ENCODE measurements at places on chromosomes 12 and 14. TPM values are rescaled to one million over a fixed set of nuclear protein-coding genes. Genes with fewer than 3 reads are reported as not detected.
A peak's percentile ranks its signal among the peaks of the same experiment; 100 is the strongest.

- no peaks in the 10 kb centered on the region for H3K27me3 ChIP-seq
- no peaks in the 10 kb centered on the region for H3K4me1 ChIP-seq
- no peak overlapping the region for H3K4me3 ChIP-seq
- no peak overlapping the region for H3K27ac ChIP-seq
- H3K36me3 ChIP-seq = no peaks in the 10 kb centered on the region
- DNase-seq = no peak
These were observed 190.5 kb downstream of the CACNA1C start for GRCh38 chr12:2243275-2243674.

DNA sequence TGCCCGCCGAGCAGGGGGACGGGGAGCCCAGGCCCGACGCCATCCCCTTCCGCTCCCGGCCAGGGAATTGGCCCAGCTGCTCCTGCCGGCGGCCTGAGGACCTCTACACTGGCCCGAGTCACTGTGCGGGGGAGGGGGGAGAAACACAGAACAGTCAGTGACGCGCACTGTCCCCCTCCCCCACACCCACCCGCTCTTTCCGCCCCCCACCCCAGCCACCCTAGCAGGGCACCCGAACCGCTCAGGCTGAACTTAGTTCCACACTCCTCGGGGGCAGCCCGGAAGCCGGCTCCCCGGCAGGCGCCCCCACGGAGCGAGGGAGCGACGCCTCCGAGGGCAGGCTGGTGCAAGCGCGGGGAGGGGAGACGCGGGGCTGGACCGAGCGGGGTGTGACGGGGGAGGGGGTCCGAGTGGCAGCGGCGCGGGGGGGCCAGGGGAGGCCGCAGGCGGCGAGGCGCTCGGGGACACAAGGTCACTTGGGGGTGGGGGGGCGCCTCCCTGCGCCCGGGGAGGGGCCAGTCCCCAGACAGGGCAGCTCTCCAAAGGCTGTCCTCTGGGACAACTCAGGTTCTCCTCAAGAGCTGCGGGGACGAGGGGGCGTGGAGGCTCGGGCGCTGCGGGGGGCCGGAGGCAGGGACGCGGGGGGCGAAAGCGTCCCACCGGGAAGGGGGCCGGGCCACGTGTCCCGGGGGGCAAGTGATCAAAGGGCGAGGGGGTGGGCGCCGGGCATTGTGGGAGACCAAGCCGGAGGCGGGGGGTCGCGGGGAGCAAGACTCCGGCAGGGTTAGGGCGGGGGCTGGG lies 648 bp downstream of the CHD4 start:
- peak; percentile 86 for DNase-seq
- H3K27ac ChIP-seq = peak overlapping the region; percentile 99
- H3K4me3 ChIP-seq = peak overlapping the region; percentile 96

GRCh38 chr12:132238884-132239283 lies 90.5 kb downstream of the GALNT9 start:
- H3K36me3 ChIP-seq = no peaks in the 10 kb centered on the region
- H3K4me1 ChIP-seq = no peaks in the 10 kb centered on the region
- H3K4me3 ChIP-seq = no peak overlapping the region
- H3K27ac ChIP-seq = no peak overlapping the region

GRCh38 chr14:100292776-100293461 lies 13.3 kb downstream of the SLC25A29 start:
- H3K4me1 ChIP-seq = peaks cover 36% of the 10 kb centered on the region
- peak overlapping the region; percentile 73 for H3K27ac ChIP-seq
- H3K27me3 ChIP-seq = no peaks in the 10 kb centered on the region
- H3K4me3 ChIP-seq = no peak overlapping the region
- DNase-seq = peak; percentile 26

GRCh38 chr12:93706824-93707223 lies 29.6 kb downstream of the CRADD start:
- H3K4me3 ChIP-seq = no peak overlapping the region
- H3K4me1 ChIP-seq = no peaks in the 10 kb centered on the region
- H3K27me3 ChIP-seq = no peaks in the 10 kb centered on the region

DNA sequence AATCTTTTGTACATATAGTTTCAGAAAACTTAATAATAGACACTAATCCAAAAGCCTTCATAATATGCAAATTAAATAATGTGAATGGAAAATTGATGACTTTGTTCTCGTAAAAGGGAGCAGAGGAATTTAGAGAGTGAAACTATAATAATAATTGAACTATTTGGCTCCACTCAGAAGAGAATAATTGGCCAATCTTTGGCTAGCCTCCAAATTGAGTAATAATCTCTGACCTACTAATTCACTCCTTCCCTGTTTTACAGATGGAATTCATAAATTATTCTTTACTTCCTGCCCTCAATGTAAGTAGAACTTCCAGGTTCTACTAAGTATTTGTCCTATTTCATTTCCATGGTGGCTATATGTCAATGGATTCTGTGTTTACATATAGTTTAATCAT lies 15.8 kb downstream of the TRIM9 start:
- no peaks in the 10 kb centered on the region for H3K27me3 ChIP-seq
- DNase-seq = no peak
- H3K36me3 ChIP-seq = no peaks in the 10 kb centered on the region
- peak overlapping the region; percentile 1 for H3K27ac ChIP-seq

GRCh38 chr12:15613981-15614380 lies 175.2 kb downstream of the EPS8 start:
- DNase-seq = no peak
- H3K27me3 ChIP-seq = no peaks in the 10 kb centered on the region
- no peak overlapping the region for H3K27ac ChIP-seq
- H3K4me1 ChIP-seq = no peaks in the 10 kb centered on the region

GRCh38 chr12:113528606-113529293 lies 57.1 kb upstream of the LHX5 start:
- no peak overlapping the region for H3K27ac ChIP-seq
- DNase-seq = no peak
- H3K27me3 ChIP-seq = peaks cover 21% of the 10 kb centered on the region
- H3K4me1 ChIP-seq = no peaks in the 10 kb centered on the region

DNA sequence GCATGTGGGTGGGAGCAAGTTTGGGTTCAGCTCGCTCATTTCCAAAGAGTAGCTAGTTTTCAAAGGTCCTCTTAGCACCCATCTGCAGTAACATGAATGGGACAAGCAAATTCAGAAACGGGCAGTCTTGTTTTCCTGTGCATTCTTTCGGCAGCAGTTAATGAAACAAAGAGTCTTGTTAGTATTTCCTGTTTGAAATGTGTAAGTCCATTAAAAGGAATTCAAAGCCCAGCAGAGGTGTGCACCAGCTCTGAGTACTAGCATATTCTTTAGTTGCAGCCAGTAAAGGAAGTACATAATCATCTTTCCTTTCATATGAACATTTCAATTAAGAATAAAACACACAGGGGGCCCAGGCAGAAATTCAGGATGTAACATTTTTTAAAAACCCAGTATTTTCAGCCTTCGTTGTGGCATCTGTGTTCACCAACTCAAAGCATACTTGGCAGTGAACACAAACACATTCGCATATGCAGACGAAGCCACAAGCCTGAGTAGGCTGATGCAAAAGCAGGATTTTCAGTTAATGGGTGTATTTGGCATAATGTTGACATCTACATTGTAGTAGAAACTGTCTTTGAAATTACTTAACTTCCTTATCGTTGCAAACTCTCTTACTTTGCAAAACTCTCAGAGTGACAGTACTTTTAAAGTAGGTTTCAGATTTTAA lies 570.0 kb upstream of the FLRT2 start:
- H3K27ac ChIP-seq = no peak overlapping the region
- DNase-seq = no peak
- no peaks in the 10 kb centered on the region for H3K4me1 ChIP-seq
- no peak overlapping the region for H3K4me3 ChIP-seq
- H3K27me3 ChIP-seq = no peaks in the 10 kb centered on the region

DNA sequence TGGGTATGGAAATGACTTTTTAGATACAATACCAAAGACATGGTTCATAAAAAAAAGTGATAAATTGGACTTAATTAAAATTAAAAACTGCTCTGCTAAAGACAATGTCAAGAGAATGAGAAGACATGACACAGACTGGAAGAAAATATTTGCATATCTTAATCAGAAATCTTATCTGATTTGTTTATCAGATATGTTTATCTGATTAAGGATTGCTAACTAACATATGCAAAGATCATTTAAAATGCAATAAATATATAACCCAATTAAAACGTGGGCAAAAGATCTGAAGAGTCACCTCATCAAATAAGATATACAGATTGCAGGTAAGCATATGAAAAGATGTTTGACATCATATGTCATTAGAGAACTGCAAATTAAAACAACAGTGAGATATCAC lies 10.0 kb upstream of the MMP19 start:
- no peak overlapping the region for H3K27ac ChIP-seq
- H3K27me3 ChIP-seq = no peaks in the 10 kb centered on the region
- DNase-seq = no peak
- H3K4me3 ChIP-seq = no peak overlapping the region
- no peaks in the 10 kb centered on the region for H3K36me3 ChIP-seq

DNA sequence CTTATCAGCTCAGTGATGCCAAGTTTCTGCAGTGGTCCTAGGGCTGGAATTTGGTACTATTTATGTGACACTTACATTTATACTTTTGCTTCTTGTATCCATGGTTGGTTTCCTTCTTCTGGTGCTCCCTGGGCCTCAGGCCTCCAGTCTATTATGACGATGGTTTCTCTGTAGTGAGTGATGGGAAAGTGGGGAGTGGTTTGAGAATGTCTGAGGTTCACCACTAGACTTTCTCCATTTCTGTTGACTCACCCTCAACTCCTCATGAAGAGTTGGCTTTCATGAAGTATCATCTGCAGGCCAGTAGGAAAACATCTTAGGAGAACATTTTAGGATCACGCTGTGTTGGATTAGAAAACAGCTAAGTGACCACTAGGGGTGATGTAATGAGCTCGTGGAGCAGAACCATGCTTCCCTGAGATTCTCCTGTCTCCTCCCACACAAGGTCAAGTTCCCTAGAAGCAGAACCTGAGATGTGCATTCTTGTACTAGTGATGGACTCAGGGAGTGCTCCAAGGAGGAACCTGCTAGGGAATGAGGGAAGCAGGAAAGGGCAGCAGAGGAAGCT lies 32.1 kb downstream of the RPH3A start:
- DNase-seq = no peak
- no peaks in the 10 kb centered on the region for H3K36me3 ChIP-seq
- no peaks in the 10 kb centered on the region for H3K27me3 ChIP-seq
- no peak overlapping the region for H3K27ac ChIP-seq
- no peaks in the 10 kb centered on the region for H3K4me1 ChIP-seq
- H3K4me3 ChIP-seq = no peak overlapping the region

GRCh38 chr12:113214895-113215400 lies 6.3 kb upstream of the TPCN1 start:
- peak overlapping the region; percentile 48 for H3K27ac ChIP-seq
- peaks cover 18% of the 10 kb centered on the region for H3K4me1 ChIP-seq

AQP6 gene
- not detected for total RNA-seq

GPRC5D gene
- not detected for total RNA-seq

PTPN6 gene
- total RNA-seq = 70.0 TPM

SIX1 gene
- total RNA-seq = 0.11 TPM

CATSPERB gene
- 3.2 TPM for total RNA-seq

RD3L gene
- total RNA-seq = not detected

VDR gene
- 13.8 TPM for total RNA-seq

KCNA1 gene
- total RNA-seq = not detected

C12orf54 gene
- not detected for total RNA-seq
